Muscle of leg (tissue), 16 donors: ENCODE measurements at places on chromosomes 7 and 10. TPM values are rescaled to one million over a fixed set of nuclear protein-coding genes. Genes with fewer than 3 reads are reported as not detected.

Gene HTR5A
- not detected for polyA plus RNA-seq

Gene KIAA1217
- 29.4 TPM for polyA plus RNA-seq

Gene PON3
- polyA plus RNA-seq: 3.9 TPM

Gene H2BK1
- not detected for polyA plus RNA-seq

Gene METTL2B
- polyA plus RNA-seq: 20.5 TPM
